ENCODE measurements at places on chromosomes 5 and 9.

DNA sequence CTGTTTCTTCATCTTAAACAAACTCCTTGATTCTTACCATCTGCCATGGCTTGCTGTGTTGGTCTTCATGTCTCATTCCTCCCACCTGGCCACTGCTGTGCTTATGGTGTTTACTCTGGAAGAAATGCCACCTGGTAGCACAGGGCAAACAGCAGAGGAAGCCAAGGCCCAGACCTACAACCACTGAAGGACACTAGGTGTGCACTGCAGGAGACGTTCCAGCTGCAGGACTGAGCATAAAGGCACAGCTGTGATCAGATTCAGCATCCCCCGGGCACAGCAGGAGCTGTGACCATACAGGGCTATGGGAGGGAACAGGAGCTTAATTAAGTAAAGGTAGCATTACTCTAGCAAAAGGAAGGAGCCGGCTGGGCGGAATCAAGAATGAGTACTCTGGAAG is 12.6 kb upstream of the GNAQ start:
- DNase-seq = no peak

GRCh38 chr5:38994324-38994927 is 79.8 kb downstream of the RICTOR start:
- DNase-seq = peak; percentile 44

DNA sequence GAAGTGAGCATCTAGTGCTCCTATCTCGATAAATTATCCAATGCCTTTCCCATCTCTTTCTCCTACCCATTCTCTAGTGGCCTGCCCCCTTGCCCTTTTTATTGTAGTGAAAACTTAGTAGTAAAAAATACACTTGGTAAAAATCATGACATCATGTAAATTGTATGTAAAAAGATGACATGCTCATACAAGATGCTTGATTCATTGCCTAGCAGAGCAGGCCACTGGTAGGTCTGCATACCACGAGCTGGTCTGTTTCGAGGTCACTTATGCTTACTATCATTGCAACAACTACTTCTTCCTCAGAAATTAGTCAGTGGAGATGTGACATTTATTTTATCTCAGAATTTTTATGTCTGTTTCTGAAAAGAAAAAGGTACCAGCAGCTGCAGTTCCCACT is 177.3 kb downstream of the C9orf152 start:
- DNase-seq = no peak

DNA sequence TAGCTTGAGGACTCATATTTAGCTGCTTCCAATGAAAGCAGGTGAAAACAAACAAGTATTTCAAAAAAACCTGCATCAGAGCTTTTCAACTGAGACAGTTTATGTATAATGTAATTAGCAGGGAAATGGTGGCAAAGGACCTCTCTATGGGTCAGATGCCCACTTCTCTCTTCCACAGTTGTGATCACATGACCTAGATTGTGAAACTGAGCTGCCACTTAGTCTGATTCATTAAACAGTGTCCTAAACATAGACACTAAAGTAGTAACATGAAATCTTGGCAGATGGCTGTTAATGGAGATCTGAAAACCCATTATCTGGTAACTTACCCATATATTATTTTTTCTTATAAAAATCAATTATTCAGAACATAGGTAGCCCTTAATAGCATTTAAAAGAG is 663.6 kb upstream of the RIOK2 start:
- DNase-seq = no peak

DNA sequence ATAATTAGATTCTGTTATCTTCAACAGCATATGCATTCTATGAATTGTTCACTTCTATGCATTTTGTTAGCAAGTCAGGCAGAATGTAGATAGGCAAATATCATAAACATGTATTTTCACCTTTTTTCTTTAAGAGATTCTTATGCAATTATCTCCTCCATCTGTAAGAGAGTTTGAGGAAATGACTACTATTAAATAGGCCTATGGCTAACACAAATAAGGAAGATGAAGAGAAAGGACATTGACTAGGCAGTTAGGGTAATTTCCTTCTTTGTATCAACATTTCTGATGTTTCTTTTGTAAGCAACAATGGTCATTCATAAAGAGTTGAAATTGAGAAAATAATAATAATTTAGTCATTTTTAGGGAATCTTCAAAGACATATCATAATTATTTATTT is 145.2 kb upstream of the CDH12 start:
- DNase-seq = no peak

DNA sequence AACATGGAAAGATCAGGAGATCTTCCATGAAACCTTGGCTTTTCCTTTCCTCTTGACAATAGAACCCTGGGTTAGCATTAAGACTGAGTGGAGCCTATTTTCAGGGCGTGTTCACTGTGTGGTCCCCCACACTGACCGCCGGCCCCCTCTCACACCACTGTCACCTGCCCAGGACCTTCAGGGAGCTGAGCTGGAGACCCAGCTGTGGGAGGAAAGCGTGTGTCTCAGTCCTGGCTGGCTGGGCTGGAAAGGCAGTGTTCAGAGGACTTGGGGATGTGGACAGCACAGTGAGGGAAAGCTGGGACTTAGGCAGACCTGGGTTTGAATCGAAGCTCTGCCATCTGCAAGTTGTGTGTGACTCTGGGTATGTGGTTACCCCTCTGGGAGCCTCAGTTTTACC is 268.1 kb downstream of the NSG2 start:
- DNase-seq = no peak

DNA sequence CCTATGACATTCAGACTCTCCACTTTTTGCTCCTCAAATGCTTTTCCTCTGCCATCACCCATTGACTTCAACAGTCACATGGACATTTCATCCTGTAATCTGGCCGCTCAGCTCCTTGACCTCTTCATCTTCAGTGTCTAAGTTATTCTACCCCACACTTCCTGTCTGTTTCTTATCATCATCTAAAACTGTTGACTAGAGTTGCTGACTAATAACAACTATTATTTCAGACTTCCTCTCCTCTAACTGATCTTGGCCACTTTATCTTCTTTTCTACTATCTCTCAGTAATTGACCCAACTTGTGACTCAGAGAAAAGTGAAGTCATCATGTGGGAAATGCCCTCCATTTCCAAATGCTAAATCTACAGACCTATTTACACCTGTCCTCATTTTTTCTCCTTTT is 254.7 kb upstream of the TRPC7 start:
- DNase-seq = no peak

GRCh38 chr5:68531970-68532369 is 316.4 kb downstream of the PIK3R1 start:
- no peak for DNase-seq

GRCh38 chr9:32349013-32349412 is 35.4 kb upstream of the ACO1 start:
- no peak for DNase-seq

DNA sequence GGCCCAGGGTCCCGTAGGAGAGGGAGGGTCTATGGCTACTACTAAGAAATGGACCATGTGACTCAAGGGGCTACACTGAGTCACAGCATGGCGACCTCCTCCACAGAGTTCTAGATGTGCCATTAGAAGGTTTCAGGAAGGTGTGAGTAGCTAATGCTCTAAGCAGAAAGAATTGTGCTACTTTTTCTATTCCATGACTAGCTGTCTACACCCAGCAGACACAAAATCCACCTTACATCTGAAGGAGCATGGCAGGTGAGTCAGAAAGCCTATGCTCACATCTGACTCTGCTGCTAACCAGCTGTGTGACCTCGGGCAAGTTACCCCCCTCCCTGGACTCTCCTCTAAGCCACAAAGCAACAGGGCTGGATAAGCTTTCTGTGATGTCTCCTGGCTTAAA is 14.4 kb upstream of the MEIKIN start:
- DNase-seq = no peak

DNA sequence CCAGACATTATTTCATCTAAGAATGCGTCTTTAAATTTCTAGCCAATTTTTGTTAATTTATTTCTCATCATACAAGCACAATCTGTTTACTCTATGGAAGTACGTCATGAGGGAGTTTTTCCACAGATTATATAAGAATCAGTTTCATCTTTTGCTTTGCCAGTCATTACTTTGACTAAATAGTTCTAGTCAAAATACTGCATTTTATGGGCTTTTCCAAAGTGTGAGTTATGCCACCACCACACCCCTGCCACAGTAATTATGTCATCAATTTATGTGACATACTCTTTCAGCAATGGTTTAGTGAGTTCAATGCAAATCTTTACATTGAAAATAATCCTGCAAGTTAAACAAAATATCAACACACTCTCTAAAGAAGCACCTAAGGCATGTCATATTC is 2.0 kb downstream of the RIMOC1 start:
- no peak for DNase-seq

DNA sequence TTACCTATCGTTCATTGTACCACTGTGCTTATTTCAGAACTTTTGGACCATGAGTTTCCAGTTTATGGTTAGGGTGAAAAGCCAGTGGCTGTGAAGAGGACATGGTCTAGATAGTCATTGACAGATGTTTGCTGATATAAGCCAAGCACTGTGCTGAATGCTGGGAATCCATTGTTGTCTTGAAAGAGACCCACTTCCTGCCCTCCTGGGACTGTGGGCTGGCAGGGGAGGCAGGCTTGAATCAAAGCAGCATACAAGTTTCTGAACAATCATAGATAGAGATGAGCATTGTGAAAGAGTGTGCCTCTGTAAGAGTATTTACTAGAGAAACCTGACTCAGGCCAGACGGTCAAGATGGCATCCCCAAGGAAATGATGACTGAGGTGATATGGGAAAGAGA is 73.4 kb downstream of the NMUR2 start:
- no peak for DNase-seq

- no peak for DNase-seq
Measured at GRCh38 chr9:100600521-100601079, 22.7 kb downstream of the CAVIN4 start.

GRCh38 chr5:134240421-134240962 is 14.6 kb upstream of the PPP2CA start:
- no peak for DNase-seq

DNA sequence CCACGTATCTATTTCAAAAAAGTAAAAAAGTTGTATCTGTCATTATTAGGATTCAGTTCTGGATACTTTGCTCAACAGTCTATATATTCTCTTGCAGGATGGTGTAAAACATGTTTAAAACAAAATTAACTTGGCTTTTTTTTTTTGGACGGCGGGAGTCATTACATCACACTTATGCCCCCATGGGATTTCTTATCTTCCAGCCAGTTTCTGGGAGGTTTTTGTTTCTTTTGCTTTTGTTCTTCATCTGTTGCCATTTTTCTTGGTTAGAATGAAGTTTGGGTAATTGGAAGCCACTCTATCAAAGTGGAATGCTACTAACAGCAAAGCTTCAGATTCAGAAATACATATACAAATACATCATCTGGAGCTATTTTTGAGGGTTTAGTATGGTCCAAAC is 1.8 kb upstream of the STARD4 start:
- DNase-seq = no peak

- DNase-seq = no peak
Measured at GRCh38 chr5:109876030-109876725, 186.5 kb downstream of the MAN2A1 start.

GRCh38 chr9:120891245-120891883 is 14.4 kb upstream of the PHF19 start:
- DNase-seq = no peak

GRCh38 chr5:172490514-172491461 is 36.5 kb upstream of the SH3PXD2B start:
- DNase-seq = no peak

DNA sequence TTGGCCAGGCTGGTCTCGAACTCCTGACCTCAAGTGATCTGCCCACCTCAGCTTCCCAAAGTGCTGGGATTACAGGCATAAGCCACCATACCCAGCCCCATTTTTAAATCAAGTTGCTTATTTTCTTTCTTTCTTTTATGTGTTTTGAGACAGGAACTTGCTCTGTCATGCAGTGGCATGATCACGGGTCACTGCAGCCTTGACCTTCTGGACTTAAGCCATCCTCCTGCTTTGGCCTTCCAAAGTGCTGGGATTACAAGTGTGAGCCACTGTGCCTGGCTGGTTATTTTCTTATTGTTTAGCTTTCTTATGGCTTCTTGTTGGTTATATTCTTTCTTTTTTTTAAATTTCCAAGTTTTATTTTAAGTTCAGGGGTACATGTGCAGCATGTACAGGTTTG is 79.7 kb upstream of the C5orf63 start:
- DNase-seq = no peak

GRCh38 chr5:180197016-180197702 is 11.9 kb downstream of the RASGEF1C start:
- DNase-seq = no peak

GRCh38 chr5:89346573-89346972 is 463.6 kb upstream of the MEF2C start:
- DNase-seq = no peak

- DNase-seq = no peak
Measured at GRCh38 chr5:147949711-147950573, 43.6 kb upstream of the C5orf46 start.

DNA sequence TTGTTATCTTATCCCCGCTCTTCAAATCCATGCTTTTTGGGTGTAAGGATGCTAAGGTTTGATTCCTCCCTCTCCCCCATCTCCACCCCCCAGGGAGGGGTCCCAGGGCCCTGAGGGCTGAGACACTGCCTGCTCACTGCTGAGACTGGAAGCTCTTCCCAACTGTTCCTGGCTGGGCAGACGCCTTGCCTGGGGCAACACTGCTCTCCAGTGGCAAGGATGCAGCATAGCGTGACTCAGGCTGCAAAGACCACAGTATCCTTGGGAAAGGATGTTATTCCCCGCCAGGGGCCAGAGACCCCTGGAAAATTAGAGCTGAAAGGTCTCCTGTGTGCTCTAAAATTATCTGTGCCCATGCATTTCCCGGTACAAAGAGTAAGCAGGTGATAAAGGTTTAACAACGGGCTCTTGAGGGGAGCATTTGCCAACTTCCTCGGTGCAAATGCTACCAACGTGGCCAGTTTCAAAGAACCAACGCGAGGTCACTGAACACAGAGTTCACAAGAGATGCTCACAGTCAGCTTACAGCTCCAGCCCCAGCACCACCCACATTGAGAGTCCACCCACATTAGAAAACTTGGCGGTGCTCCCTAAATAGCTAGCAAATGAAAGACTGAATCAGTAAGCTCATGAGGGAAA is 271.9 kb downstream of the NSG2 start:
- DNase-seq = peak; percentile 15

DNA sequence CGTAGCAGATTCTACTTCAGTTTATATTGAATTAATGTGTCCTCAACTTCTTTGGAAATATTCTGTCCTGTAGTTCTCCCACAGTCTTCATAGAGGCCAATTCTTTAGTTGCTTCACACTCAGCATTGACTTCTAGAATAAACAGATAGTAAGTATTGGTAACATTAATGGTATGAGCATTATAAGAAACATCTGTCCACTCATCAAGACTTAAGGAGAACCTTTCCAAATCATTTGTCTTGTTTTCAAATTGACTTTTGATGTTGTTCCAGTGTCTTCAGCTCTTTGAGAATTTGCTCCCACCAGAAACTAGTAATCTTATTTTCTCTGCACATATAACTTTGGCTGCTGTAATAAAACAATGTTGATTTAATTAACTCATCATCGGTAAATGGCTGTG is 18.3 kb downstream of the RANBP17 start:
- no peak for DNase-seq

All from smooth muscle cell of the brain vasculature (primary cell).